Inflammatory macrophage treated with lipopolysaccharide for 1 hour (primary cell): ENCODE measurements at places on chromosomes 16 and 17.

- DNase-seq: no peak
These were observed 42.6 kb downstream of the KLHDC4 start for GRCh38 chr16:87723226-87723623.

DNA sequence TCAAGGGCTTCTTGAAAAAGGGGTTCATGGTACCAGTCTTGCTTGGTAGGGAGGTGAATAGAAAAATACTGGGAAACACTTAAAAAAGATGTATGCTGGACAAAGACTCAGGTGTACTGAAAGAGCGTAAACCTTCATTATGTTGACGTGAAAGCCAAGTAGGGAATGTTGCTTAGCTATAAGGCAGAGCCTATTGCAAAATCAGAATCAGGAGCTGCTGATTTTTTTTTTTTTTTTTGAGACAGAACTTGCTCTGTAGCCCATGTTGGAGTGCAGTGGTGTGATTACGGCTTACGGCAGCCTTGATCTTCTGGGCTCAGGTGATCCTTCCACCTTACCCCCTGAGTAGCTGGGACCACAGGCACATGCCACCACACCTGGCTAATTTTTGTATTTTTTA is 3.9 kb downstream of the TMEM94 start:
- DNase-seq: peak; percentile 12

DNA sequence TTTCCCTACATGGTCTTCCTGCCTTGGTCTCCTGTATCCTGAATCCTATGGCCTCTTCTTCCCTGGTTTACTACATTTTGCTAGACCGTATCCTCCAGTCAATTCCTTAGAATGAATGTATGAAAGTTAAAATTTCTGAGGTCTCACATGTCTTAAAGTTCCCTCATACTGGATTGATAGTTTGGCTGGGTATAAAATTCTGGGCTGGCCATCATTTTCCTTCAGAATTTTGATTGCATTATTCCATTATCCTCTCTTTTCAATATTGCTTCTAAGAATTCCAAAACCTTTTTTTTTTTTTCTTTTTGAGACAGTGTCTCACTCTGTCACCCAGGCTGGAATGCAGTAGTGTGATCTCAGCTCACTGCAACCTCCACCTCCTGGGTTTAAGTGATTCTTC is 10.8 kb downstream of the NOD2 start:
- DNase-seq: no peak

DNA sequence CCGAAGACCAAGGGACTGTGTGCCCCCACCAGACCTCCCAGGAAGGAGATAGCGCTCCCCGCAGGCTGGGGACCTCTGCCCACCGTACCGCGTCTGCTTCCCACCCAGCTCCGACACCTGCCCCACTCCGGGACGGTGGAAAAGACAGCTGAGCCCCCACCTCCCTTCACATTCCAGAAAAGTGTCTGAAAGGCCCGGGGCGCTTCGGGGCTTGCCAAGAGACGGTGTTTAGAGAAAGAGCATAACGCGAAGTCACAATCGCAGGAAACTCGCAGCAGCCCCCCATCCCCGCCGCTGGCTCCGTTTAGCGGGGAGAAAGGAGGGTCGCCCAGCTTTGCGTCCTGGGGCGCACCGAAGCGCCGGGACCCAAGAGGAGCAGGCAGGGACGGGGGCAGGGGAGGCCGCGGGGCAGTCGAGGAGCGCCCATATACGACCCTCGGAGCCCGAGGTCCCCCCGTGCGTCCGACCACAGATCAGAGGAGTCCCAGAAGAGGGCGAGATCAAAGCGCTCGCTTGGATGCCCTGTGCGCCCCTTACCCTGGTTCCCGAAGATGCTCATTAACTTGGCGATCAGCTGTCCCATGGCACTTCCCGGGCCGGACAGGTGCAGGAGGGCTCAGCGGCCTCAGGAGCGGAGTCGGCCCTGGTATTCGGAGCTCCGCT is 652 bp downstream of the ARL5C start:
- no peak for DNase-seq

DNA sequence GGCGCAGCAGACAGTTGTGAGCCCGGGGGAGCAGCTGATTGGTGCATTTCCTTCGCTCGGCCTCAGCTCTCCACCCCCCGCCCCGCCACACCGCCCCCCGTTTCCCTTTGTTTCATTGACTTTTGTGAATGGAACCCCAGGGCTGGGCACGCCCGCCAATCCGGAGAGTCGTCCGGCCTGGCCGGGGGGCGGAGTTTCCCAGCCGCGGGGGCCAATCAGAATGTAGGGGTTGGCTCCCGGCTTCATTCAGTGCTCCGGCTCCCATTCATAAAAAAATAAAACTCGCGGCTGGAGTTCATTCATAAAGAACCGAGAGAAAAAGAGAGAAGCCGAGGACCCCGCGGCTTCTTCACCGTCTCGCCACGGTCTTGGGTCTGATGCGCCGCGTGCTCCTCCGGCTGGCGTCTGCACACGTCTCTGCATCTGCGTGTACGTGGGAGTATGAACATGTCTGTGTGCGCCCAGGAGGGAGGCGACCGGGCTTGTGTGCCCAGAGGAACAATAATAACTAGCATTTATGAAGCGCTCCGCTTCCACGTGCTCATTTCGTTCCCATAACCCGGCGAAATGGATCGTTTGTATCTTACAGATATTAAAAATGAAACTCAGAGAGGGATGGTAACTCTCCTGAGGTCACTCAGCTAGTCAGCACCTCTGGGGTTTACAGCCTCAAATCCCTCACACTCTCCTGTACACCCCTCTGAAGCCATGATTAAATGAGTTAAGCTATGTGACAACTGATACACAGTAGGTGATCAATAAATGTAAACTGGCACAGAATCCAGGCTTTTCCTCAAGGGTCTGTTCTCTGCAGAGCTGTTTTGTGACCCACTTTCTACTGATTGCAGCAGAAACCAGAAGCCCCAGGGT is at the start of gene ETV4:
TSS of gene ETV4 (minus strand) at position 22 of the 870 bp plus-strand sequence. CDS start 723 bp downstream, outside the sequence.
- peak; percentile 91 for DNase-seq

DNA sequence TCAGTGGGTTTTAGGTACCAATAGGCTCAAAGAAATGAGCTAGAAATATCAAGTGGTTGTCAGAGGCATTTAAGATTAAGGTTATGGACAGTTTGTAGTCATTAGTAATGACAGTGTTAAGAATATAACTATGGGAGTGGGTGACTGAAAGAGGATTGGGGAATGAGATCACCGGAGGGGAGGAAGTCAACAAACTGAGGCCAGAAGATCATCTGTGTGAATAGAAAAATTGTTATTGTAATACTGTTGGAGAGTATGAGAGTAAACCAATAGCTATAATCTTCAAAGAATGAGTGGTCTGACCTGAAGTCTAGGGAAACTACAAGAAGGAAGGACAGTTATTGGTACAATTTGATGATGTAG is 197.1 kb downstream of the TANC2 start:
- DNase-seq: no peak

DNA sequence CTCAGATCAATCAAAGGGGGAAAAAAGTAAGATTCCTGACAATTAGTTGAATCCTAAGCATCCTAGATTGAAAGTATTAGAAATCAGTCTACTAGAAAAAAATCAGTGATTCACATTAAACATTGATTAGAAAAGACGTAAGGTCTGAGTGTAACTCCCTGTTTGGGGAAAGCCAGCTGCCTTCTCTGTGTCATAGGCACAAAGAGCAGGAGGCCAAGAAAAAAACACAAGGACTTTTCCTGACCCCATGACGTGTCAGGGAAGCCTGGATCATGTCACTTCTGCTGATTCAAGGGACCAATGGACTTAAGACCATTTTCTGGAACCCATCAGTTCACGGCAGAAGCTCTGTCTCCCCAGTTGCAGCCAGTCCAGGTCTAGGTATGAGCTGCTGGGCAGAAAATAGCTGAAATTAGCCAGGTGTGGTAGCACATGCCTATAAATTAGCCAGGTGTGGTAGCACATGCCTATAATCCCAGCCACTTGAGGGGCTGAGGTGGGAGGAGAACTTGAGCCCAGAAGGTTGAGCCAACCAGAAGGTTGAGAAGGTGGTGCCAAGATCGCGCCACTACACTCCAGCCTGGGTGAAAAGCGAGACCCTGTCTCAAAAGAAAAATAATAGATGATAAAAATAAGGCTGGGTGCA is 35.9 kb downstream of the RANBP10 start:
- DNase-seq: no peak

GRCh38 chr16:86874141-86874540 is 295.8 kb downstream of the FOXL1 start:
- peak; percentile 22 for DNase-seq
